Colonic mucosa (tissue), 4 donors: ENCODE measurements at places on chromosomes 5 and 9.

GRCh38 chr5:120507800-120508463 lies 43.8 kb downstream of the PRR16 start:
- DNase-seq, result no peak

GRCh38 chr5:154422298-154422697 lies 23.5 kb upstream of the SAP30L start:
- no peak for DNase-seq

DNA sequence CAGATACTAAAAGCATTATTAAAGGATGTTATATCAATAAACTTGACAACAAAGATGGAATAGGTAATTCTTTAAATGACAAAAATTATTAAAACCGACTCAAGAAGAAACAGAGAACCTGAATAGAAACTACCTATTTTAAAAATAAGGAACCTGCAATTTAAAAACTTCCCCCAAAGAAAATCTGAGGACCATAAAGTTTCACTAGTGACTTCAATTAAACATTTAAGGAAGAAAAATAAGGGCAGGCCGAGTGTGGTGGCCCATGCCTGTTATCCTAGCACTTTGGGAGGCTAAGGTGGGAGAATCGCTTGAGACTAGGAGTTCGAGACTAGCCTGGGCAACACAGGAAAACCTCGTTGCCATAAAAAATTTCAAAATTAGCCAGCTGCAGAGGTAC lies 99.6 kb downstream of the FANCC start:
- DNase-seq, result no peak

DNA sequence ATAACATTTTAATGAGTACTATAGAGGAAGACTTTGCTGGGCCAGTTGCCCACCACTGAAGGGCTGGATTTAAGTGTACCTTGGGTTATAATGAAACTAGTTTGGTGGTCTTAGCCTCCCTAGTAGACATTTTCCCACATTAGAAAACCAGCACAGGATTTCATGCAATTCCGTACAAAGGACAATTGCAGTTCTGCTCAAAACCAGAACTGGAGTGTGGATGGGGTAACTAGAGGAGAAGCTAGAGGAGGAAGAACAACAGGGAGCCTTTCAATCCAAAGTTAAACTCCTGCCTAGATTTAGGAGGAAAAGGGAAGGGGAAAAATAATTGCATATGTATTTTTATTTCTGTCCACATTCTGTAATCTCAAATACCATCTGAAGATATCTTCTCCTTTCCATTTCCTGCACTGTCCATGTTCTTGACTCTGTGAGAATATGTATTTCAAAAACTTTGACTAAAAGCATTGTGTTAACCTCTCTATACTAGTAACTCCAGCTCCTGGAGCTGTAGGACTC lies 97.5 kb upstream of the SSBP2 start:
- peak; percentile 74 for DNase-seq

- no peak for DNase-seq
These were observed 56.3 kb downstream of the DAB2IP start for GRCh38 chr9:121707477-121708424.

- no peak for DNase-seq
These were observed 273.9 kb downstream of the GADD45G start for GRCh38 chr9:89878687-89879086.

DNA sequence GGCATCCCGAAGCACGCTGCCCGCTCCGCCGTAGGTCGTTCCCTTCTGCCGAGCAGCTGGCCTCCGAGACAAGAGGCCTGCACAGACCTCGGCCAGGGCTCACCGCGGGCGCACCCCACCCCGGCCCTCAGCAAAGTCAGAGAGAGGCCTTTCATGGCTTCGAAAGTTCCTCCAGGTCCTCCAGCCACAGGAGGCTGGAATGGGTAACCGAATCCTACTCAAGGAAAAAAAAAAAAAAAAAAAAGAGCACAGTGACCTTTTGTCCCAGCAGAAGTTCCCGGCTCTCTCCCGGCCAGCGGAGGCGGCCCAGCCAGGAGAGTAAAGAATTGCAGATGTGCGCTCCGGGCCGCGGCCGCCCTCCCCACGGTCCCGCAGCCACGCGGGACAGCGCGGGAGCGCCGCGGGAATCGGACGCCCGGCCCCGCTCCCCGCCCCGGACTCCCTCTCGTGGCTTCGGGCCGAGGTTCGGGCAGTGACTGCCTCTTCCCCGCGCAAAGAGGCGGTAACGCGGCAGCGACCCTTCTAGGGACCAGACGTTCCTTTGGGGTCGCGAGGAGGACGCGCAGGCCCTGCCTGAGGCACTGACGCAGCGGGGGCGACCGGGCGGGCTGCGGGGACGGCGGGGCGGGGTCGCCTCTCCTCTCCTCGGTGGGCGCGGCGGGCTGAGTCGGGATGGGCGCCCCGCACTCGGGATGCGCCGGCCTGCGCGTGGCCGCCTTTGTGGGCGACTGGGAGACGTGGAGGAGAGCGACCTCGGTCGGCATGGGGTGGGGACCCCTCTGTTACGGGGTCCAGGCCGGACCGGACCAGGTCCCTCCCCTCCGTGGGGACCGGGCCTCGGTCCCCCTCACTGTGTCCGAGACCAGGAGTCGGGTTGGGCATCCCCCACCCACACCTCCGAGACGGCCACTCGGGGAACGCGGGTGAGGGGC lies 754 bp downstream of the GFPT2 start:
- DNase-seq, result no peak

GRCh38 chr5:131389096-131389868 lies 125.4 kb downstream of the CDC42SE2 start:
- no peak for DNase-seq

DNA sequence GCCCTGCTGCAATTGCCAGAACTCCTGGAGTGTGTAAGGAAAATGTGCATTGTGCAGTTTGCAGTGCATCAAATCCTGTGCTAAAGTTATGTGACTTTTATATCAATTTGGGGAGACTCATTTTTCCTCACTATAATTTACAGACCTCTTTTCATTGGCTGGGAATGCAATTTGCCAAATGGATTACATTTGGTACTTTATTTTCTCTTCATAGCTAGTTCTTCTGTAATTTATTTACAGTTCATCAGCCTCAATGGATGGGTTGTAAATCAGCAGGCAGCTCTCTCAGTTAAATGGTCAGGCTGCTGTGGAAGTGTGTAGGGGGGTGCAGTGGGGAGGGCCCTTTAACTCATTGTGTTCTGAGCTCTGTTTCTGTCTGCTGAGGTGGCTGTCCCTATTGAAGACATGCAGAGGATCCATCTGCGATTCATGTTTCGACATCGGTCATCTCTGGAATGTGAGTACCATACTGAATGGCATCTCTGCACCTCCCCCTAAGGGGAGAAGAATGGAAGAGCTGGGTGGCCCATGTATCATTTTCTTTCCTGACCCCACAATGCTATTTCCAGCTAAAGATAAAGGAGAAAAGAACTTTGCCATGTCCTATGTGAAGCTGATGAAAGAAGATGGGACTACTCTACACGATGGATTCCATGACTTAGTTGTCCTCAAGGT lies 74.6 kb downstream of the DOCK2 start:
- DNase-seq, result no peak

GRCh38 chr5:142771666-142772065 lies 1.5 kb downstream of the ARHGAP26 start:
- DNase-seq, result no peak

- peak; percentile 36 for DNase-seq
These were observed 98.9 kb downstream of the CSNK1G3 start for GRCh38 chr5:123610665-123611405.

DNA sequence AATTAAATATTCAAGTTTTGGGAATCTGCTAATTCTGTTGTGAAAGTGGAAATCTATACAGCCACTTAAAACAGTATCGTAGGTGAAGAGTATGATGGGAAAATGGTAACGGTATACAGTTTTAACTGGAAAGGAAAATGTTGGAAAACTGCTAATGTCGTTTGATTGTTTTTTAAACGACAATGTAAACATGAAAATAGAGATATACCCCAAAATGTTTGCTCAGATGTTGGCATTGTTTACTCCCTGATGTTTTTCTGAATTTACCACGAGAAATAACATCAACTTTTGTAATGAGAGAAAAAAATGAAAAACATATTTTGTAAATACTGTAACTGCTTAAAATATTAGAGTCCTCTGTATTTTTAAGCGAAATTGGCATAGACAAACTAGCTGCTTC lies 2.7 kb downstream of the MATR3 start:
- no peak for DNase-seq

- no peak for DNase-seq
These were observed 85.5 kb downstream of the AK8 start for GRCh38 chr9:132792547-132792946.

DNA sequence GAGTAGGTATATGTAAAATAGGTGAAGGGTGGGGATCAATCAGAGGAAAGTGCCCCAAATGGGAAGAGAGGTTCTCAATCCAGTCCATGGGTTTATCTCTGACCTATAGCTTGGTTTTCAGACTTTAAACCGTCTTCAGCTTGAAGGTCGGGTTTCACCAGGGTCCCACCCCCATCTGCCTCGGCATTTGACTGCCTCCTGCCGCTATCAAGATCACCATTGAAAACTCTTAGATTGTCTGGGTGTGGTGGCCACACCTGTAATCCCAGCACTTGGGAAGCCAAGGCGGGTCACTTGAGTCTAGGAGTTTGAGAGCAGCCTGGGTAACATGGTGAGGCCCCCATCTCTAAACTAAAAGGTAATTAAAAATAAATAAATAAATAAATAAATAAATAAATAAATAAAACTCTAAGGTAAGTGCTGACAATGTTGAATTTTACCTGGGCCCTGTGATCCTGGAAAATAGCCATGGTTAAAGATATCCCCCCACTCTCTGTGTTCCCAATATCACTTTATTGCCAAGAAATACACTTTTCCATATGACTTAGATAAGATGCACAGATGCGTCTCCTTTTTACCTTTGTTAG lies 48.8 kb downstream of the TARS1 start:
- DNase-seq, result no peak

DNA sequence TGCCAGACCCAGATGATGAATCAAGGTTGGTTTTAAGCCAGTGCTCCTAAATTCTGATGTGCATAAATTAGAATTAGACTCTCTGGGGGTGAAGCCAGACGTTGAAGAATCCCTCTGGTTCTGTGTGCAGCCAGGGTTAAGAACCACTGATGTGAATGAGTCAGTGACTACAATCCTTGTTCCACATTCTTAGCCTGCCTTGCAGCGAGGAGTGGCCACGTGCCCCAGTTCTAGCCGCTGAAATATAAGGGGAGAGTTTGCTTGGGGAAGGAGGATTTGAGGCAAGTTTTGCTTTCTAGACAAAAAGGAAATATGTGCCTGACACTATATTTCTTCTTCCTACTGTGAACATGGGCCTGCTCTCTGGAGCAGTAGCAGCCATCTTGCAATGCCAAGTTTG lies 34.2 kb upstream of the MSH3 start:
- DNase-seq, result no peak

DNA sequence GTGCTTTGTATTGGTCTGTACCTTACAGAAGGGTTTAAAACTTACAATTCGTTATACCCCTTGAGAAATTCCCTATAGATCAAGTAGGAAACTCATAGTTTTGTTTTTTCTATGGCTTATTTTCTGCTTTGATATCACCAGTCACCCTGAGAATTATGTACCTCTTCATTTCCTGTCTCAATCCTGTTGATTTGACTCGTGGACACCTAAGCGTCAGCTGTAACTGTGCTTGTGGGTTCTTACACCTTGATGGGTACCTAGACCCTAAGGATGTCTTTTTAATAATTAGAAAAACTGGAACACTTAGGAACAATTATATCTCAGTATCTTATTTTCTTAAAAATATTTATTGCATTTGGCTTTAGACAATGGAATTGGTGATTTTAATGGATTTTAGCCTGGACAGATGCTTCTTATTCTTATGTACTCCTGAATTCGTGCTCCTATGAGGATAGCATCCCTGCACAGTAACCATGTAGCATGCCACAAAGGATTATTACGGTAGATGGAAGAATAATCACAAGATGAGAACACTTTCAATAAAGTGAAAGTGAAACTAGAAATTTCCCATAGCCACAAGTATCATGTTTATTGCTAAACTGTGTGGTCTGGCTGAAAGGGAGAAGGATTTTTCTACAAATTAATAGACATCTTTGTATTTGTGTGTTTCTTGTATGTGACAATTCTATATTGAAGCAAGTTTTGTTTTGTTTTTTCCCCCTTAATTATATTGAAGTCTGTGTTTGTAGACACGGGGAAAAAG lies 1920.3 kb upstream of the WWC1 start:
- no peak for DNase-seq

GRCh38 chr9:91163773-91164471 lies 197.8 kb downstream of the AUH start:
- no peak for DNase-seq

DNA sequence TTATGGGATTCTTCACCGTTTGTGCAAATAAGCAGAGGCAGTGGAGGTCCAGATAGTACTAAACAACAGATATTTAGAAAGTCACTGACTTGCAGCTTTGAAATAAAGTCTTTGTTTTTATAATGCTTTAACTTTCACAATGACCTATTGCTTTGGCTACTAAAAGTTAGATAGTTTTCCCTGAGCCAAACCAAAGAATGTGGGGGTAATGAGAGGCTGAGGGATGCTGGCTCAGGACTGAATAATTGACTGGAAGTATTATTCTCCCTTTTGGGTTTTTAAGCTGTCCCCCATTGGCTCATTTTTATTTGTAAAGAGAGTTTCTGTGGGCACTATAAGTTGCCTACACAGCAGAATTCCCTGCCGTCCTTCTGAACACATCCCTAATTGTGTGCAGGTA lies 99.2 kb upstream of the ACTBL2 start:
- DNase-seq, result no peak
